Left lobe of liver (tissue), 2 donors: ENCODE measurements at places on chromosomes 11 and 22. TPM values are rescaled to one million over a fixed set of nuclear protein-coding genes. Genes with fewer than 3 reads are reported as not detected.

Gene WNT7B
- total RNA-seq, result 0.08 TPM

Gene CHST1
- total RNA-seq, result 2.3 TPM

Gene SEPTIN5
- total RNA-seq, result 1.1 TPM

Gene THAP12
- 11.0 TPM for total RNA-seq

Gene SLC25A17
- total RNA-seq, result 13.6 TPM

Gene SNX32
- not detected for total RNA-seq

Gene SLC5A1
- total RNA-seq, result 1.9 TPM

Gene CDC42BPG
- 1.2 TPM for total RNA-seq

Gene MN1
- total RNA-seq, result 1.2 TPM

Gene INCENP
- total RNA-seq, result 7.3 TPM

Gene TMEM223
- total RNA-seq, result 7.6 TPM

Gene NFAM1
- 2.8 TPM for total RNA-seq

Gene AQP11
- total RNA-seq, result 13.1 TPM

Gene ATM
- total RNA-seq, result 25.7 TPM

Gene SLC25A18
- total RNA-seq, result 48.7 TPM

Gene TRAF6
- total RNA-seq, result 6.2 TPM

Gene MMP8
- total RNA-seq, result 0.50 TPM

Gene HTR3B
- total RNA-seq, result not detected

Gene MMP7
- 1.5 TPM for total RNA-seq

Gene KDM4E
- not detected for total RNA-seq

Gene GPHA2
- total RNA-seq, result 0.25 TPM

Gene OR56B4
- not detected for total RNA-seq

DNA sequence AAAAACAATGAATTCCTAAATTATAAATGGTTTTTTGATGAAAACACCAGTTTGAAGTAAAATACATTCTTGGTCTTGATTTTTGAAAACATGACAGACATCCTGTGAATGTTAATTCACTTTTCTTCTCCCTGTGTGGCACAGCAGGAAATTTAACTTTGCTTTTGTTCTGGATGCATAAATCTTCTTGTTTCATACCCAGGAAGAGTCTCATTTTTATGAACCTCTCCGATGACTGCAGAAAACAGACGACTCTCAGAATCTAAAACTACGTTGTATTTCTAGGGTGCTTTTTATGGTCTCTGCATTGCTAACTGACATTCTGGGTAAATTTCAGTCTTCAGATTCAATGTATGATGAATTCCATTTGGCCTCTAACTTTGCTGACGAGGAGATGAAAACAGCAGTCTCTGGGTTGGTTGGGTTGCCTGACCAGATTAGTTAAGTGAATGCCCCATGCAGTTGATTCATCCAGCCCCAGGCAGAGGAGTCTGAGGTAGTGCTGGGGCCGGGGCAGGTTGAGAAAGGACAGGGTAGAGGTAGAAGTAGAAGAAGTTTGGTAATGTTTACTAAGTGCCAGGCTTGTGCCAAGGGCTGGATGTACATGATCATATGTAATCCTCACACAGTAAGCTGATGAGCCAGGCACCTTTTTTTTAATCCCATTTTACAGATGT lies 20.1 kb downstream of the TCP11L1 start:
- DNase-seq, result no peak

DNA sequence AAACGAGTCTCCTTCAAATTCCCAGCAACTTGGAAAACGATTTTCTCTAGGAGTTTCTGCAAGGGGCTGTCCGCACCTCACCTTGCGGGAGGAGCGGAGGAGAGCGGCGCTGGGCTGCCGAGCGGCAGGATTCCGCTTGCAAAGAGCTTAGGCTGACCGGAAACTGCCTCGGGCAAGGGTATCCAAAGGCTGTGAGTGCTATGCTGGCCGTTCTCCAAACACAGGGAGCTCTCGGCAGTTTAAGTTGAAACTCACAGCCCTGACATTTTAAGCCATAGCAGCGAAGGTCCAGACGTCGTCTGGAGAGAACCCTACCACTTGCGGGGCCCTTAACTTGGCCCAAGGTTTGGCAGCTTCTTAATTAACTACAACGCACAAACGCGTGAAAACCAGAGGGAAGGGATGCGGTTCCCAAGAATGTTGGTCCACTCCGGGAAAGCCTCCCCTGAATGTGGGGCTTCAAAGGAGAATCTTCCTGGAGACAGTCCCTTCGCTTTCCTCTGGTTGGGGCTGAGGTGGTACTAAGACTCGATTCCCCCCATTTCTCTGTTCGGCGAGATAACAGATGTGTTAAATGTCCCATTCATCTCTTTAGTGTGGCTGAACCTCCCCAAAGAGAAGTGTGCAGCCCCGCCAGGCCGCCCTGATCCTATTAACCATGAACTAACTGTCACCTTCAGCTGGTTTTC lies 1.1 kb upstream of the DBX1 start:
- no peak for DNase-seq

DNA sequence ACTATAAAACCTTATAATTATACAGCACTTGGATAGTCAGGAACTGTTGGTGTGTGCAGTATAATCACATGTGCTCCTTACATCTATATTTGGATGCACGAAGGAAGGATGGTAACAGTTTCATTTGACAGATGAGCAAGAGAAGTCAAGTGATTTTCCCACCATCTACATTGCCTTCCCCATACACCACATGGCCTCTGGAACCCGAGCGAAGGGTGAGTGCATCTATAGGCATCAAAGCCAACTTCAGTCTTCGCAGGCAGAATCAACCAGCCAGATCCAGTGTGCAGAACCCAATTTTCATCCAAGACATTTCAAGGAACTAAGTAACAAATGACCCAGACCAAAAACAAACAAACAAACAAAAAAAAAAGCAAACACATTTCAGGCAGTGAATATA lies 85.1 kb upstream of the BLID start:
- DNase-seq, result no peak

GRCh38 chr11:87307101-87307500 lies 269.4 kb downstream of the TMEM135 start:
- no peak for DNase-seq

DNA sequence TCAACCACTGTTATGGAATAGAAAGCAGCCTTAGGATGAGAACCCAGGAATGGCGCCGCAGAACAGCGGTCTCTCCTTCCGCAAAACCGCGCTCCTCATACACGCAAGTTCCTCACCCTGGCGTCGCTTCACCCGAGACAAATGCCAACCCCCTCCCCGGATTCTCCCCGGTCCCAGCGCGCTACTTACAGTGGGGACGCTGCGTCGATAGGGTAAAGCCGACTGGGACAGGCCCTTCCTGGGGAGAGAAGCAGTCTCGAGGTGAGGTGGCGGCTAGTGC lies 287 bp downstream of the RPS13 start:
- no peak for DNase-seq

DNA sequence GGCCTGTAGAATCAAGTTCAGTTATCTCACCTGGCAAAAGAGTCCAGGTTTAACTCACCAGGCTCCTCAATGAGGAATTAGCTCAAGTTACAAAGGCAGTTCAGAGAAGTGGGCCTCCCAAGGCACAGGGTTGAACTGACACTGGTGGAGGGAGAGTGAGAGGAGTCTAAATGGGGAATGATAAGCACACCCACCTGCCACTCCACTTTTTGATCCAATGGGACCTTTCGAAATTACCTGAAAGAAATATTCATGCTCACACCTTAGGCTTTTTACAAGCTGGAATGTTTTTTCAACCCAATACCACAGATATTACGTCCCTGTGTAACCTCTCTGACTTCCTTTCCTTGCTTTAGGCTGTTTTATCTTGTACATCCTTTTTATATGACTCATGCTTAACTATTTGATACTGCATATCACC lies 642.7 kb upstream of the TENM4 start:
- DNase-seq, result no peak

DNA sequence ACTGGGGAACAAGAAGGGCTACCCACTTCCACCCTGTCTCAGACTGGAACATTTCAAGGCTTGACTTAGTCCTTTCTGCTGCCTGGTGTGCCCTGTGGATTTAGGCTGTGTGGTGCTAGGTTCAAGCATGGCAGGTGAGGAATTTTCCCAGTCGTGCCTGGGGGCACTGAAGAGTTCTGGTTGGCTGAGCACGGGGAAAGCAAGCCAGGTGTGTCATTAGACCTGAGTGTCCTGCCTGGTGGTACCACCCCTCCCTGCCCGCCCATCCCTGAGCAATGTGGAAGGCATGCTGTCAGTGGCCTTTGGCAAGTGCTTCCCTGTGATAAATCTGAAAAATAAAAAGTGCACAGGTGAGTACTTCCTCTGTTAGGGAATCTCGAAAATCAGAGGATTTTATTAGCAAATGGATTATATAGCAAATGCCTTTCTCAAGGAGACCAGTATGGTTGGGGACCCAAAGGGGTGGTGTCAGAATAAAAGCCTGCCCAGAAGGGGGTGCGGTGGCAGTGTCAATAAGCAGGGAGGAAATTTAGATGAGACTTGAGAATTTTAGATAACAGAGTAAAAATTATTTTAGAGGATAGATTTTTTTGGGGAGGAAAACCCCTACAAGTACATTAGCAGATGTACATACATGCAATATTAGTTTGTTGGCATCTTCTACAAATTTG lies 22.8 kb downstream of the TEAD1 start:
- no peak for DNase-seq

- no peak for DNase-seq
Observed at GRCh38 chr22:30219049-30219654, 27.4 kb downstream of the LIF start.

DNA sequence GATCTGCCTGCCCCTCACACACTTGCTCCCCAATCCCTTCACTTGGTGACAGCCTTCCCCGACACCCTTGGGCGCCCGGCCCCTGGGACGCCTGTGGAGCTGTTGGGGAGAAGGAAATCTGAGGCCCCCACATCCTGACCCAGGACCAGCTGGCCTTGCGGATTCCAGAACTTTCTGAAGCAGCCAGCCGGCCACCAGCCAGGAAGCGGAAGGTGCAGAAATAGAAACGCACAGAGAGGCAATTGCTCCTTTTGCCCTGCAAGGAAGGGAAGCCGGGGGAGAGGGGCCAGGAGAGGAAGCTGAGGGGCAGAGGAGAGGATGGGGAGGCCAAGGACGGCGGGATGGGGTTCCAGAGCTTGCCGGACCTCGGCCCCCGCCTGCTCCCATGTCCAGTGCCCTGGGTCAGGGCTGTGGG lies 66.7 kb upstream of the LINC01488 start:
- DNase-seq, result no peak

GRCh38 chr22:44727148-44727547 lies 25.1 kb downstream of the PRR5 start:
- no peak for DNase-seq

DNA sequence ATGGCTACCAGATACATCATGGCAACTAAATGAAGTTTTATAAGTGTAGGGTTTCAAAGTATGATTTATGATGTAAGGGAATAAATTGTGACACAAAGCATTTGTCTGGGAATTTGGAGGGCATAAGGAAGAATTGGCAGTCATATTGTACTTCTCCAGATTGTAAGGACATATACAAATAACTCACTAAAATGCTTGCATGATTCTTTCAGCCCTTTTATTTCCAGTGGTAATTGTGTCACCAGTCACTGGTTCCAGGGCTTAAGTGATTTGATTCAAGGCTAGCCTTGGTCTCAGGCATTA lies 299.4 kb upstream of the ANO5 start:
- no peak for DNase-seq

- DNase-seq, result no peak
Observed at GRCh38 chr11:115215694-115216617, 288.3 kb downstream of the CADM1 start.

- DNase-seq, result no peak
Observed at GRCh38 chr22:24736526-24737053, 37.9 kb downstream of the PIWIL3 start.

GRCh38 chr22:32723643-32724042 lies 77.9 kb upstream of the TIMP3 start:
- no peak for DNase-seq

DNA sequence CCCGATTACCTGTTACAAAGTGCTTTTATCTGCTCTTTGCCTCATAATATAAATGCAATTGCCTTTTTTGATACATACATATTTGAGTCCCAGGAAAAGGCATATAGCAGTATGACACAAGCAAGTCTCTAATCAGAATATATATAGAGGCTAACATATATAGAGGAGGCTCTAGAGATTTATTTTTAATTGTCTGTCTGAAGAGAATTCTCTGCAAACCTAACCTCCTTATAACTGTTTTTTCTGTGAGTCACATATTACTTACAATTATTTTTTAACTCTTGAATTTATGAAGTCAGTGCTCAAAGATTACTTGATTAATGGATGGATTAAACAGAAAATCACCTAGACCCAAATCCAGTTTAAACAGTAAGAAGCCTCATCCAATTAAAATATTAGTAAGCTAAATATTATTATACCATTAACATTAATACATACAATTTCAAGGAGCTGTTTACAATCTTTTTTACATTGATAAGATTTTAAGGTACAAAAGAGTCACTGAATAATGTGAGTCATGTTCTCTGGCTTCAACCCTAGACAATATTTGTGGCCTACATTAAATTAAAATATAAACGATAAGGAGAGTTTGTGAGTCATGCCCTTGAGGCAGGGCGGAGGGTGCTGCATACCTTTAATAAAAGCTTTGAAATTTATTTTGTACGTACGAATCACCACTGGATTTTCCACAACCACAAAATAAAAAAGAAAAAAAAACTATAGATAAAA lies 19.2 kb upstream of the MMP13 start:
- no peak for DNase-seq

DNA sequence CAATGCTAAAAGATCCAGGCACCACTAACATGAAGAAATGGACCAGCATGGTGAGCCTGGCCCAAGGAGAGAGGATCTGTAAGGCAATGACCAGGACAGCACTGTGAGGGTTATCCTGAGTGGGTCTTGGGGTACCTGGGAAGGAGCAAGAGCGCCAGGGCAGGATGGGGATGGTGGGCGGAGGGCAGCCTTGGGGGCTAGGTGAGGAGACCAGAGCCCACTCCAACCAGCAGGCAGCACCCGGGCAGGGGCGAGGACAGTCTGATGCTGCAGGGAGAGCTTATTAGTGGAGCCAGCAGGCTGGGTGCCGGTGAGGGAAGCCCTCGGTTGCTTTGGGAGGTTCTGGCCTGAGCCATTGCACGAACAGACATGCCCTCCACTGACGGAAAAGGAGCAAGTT lies 10.7 kb upstream of the NAP1L4 start:
- DNase-seq, result no peak

DNA sequence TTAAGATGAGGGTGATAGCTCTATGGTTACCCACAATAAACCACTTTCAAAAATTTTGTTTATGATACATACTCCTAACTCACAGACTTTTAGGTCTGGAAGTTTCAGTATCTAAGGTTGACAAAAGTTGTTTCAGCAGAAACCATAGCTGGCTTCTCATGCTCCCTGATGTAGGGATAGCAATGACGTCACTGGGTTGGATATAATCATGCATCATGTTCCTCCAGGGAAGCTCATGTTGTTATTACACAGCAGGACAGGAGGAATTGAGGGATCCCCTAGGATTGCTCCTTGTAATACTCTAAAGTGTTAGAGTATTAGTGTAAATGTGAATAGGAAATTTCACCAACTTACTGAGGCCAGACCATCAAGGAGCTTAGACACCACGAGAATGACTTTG lies 23.6 kb downstream of the APOL3 start:
- DNase-seq, result no peak

- DNase-seq, result no peak
Observed at GRCh38 chr11:88511006-88511405, 173.5 kb upstream of the CTSC start.

- no peak for DNase-seq
Observed at GRCh38 chr11:117950993-117951961, 22.1 kb upstream of the TMPRSS13 start.
